ENCODE measurements at places on chromosomes 6 and 20.

DNA sequence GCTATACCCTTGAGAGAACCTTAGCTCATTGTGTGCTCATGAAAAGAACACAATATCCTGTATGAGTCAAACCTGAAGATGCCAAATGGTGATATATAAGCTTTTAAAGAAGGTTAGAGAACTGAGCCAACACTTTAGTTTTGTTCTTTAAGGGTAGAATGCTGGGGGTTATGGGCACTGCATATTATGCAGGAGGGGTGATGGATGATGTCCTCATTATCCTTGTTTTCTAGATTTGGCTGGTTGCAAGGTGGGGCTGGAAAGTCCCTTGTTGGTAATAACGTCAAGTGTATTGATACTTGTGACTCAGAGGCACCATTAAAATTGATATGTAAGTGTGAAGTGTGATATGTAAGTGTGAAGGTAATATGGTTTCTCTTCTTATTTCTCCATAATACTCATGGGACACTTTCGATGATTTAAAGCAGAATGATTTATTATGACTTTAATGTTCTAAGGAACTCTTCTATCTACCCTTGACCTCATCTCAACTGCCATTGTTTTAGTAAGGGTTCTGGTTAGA lies 113.7 kb upstream of the DTNBP1 start:
- peak; percentile 29 for DNase-seq

DNA sequence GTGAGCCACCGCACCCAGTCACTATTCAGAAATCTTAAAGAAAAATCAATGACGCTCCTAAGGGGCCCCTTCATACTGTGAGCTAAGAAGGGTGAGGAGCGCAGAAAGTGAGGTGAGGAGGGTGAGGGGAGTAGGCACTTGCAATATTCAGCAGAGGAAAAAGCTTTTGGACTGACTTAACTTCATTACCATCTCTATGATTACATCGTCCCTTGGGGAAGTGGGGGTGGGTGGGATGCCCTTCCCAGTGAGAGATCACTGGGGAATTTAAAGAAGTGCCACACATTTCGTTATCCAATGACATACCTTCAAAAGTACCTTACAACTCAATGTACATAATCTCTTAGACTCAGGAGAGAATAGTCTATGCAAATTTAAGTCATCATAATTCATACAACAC lies 46.5 kb downstream of the SMLR1 start:
- no peak for DNase-seq

GRCh38 chr6:123625696-123626095 lies 11.1 kb downstream of the TRDN start:
- DNase-seq: no peak

- no peak for DNase-seq
Observed at GRCh38 chr6:98835149-98836024, 1.0 kb downstream of the POU3F2 start.

DNA sequence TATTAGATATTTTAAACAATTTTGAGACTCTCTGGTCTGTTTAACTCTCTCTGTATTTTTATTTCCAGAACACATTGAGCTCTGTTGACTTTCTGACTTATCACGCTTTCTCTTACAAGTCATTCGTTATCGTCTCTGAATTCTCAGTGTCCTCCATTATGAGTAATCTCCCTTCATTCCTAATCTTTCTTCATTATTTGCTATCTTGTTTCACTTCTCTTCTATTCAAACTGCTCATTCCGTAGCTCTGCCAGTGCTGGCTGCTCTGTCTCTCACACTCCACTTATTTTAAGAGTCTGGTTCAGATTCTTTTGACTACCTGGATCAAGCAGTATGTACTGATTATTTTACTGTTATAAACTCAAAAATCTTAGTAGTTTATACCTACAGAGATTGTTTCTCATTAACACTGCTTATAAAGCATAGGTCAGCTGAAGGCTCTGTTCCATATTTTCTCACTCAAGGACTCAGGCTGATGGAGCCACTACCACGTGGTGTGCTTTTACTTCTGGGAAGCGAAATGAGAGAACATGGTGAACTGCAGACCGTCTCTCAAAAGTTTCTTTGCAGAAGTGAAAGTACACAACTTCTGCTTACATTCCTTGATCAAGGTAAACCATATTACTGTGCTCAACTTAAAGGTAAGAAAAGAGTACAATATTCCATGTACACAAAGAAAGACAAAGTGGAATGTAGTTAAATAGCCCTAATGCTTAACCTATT lies 485.2 kb downstream of the GRIK2 start:
- DNase-seq: no peak

DNA sequence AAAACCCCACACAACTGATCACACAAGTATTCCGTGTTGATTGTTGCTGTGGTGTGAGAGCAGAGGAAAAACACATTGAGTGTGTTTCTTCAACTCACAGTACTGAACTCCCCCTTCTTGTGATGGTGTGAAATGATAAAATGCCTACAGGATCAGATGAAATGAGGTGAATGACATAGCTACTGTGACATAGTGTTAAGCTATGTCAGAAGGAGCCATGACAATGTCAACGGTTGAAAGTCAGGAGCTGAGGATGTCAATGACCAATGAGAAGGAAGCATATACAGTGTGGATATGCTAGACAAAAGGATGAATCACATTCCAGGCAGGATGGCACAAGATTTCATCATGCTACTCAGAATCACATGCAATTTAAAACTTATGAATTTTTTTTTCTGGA lies 38.8 kb downstream of the WASF1 start:
- no peak for DNase-seq

DNA sequence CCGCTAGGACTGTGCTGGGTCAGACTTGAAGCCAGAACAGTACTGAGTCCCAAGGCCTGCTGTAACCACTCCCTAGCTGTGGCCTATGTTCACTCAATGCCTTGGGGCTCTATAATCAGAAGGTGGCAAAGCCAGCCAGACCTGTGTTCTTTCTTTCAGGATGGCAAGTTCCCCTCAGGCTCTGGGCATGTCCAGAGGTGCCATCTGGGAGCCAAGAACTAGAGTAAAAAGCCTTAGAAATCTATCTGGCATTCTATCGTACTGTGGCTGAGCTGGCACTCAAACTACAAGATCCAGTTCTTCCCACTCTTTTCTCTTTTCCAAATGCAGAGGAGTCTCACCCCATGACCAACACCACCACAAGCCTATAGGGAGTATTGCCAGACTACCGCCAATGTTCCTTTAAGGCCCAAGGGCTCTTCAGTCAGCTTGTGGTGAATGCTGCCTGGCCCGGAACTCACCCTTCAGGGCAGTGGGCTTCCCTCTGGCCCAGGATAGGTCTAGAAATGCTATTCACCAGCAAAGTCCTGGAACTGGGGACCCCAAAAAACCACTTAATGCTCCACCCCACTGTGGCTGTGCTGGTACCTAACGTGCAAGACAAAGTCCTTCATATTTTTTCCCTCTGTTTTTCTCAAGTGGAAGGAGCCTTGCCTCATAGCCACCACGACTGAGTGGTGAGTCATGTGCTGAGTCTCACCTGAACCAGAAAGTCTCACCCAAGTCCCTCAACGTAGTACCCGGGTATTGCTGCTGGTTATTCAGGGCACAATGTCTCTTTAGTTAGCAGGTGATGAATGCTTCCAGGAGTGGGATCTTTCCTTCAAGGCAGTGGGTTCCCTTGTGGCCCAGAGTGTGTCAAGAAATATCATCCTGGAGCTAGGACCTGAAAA lies 8.6 kb upstream of the SIRPB2 start:
- DNase-seq: no peak

DNA sequence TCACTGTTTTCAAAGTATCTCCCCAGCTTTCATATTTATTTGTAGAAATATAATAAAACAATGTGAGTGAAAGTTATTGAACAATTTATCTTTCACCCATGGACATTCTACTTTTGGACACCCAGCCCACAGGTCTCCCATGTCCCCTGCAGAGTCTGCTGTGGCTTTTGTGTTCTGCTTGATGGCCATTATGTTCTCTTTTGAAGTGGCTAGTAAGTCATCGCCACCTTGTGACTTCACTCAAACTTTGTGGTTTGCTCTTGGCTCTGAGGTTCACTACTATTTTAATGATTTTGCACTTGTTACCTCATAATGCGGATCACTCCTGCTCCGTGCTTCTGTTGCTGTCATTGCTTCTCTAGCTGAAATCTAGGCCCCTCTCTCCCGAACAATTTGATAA lies 10.2 kb upstream of the DEFB113 start:
- DNase-seq: no peak

GRCh38 chr6:83199863-83200225 lies 6.7 kb downstream of the RWDD2A start:
- DNase-seq: no peak

DNA sequence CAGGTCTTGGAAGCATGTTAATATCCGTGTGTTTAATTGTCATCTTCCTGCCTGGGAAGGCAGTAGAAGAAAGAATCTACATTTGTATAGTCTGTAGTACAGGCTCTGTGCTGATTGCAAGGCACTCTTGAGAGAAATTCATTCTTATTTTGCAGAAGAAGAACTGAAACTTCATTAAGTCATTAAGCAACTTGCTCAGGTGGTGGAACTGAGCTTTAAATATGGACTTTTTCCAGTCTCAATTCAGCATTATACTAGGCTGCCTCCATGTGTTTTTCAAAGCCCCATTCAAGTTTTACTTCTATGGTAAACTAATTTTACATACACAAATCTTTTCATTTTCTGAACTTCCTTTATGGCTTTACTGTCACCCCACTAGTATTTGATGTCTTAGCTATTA lies 18.7 kb downstream of the ZNF451 start:
- no peak for DNase-seq

GRCh38 chr6:158303210-158303731 lies 9.0 kb upstream of the TULP4 start:
- DNase-seq: no peak

- DNase-seq: no peak
Observed at GRCh38 chr6:167470836-167471547, 146.1 kb downstream of the TTLL2 start.

DNA sequence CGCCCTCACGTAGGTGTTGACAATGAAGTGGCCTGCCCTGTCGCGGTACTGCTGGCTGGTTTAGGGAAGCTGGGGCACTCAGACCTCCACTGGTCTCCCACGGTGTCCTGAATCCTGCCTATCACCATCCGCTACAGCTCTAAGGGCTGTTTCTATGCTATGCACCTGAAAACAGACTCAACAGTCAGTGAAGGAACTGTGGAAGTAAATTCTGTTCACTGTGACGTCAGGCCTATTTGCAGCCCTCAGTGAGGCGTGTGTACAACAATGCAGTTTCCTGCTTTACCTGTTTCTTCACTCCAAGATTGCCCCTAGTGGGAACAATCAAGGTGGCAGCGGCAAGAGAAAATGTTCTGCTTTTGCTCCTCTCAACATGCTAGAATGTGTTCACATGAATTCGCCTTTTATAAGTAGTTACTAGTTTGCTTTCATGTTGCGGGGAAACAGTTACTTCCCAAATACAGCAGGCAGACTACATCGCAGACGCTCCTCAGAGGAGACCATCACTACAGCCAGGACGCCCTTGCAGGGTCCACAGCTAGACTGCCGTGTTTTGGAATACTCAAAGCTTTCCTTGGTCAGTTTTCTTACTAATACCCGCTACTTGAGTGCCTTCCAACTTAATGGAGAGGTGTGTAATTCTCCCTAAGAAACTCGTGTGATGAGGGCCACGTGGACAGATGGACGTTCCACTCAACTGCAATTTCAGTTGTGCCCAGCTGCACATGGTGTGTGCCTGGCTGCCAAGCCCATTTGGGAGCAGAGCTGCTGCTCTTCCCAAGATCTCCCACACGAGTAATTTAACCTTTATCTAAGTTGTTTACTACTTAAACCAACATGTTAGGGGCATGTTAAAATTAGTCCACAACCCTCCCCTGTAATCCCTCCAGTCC lies 25.4 kb downstream of the DIDO1 start:
- DNase-seq: no peak

GRCh38 chr20:2705931-2706645 lies 13.5 kb downstream of the EBF4 start:
- no peak for DNase-seq

GRCh38 chr6:131023834-131024504 lies 39.1 kb downstream of the EPB41L2 start:
- no peak for DNase-seq

All from activated naive CD4-positive, alpha-beta T cell treated with Interleukin-2 at 50 U/mL for 16 hours (primary cell).